CD4-positive, alpha-beta T cell treated with Interleukin-15 for 4 hours (primary cell): ENCODE measurements at places on chromosomes 16 and 17.

- DNase-seq, result no peak
These were observed 239.4 kb upstream of the HSBP1 start for GRCh38 chr16:83568345-83568744.

- DNase-seq, result no peak
These were observed 33.3 kb upstream of the ABCA9 start for GRCh38 chr17:69093995-69094394.

- DNase-seq, result no peak
These were observed 58.9 kb downstream of the CYTH1 start for GRCh38 chr17:78723001-78723796.

DNA sequence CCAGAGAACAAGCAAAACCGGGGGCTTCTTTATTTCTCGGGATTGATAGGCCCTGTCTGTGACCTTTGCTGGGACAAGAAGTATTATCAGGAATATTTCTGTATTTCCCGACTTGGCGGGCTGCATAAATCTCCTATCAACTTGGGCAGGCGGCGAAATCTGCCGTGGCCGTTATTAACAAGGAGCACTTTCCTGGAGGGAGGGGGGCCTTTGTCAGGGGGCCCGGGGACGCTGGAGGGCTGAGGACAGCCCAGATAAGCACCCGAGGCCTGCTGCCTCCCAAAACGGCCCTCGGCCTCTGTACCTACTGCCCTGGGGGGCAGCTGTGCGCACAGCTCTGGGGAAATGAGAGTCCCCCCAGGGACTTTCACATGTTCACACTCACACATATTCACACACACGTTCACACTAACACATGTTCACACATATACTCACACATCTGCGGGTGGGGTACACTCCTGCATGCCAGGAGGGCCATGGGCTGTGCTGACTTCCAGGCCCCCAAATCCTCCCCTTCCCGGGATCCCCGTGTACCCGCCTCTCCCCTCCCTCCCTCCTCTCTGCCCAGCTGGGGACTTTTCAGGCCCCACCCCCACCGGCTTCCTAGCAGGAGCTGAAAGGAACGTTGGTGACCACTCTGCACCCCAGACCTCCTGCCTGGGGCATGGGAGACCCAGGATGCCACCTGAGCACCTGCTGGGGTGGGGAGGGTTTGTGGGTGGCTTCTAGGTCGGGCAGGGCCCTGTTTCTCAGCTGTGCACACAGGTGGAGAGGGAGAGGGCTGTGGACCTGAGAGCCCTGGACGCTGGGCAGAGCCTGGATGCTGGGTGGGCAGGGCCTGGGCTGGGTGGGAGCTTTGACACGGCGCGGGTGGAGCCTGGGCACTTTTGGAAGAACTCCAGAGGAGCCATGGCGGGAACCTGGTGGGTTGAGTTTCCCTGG lies 24.3 kb upstream of the GSE1 start:
- DNase-seq, result no peak
